ENCODE measurements at places on chromosomes 1 and 21. TPM values are rescaled to one million over a fixed set of nuclear protein-coding genes. Genes with fewer than 3 reads are reported as not detected.

Gene S100A14
- 536 TPM for total RNA-seq

Gene OR2T8
- total RNA-seq = not detected

Gene DIPK1A
- 2.1 TPM for total RNA-seq

Gene SLC1A7
- 0.23 TPM for total RNA-seq

Gene HUNK
- not detected for total RNA-seq

Gene TMPRSS15
- total RNA-seq = 0.12 TPM

Gene PSEN2
- 103 TPM for total RNA-seq

Gene CD1E
- total RNA-seq = not detected

Gene EPHB2
- 21.0 TPM for total RNA-seq

Gene STXBP3
- total RNA-seq = 17.2 TPM

Gene CALML6
- 3.0 TPM for total RNA-seq

Gene SPRR5
- total RNA-seq = not detected

Gene ABCG1
- 2.0 TPM for total RNA-seq

Gene ACOT11
- total RNA-seq = 4.1 TPM

Gene TDRD10
- not detected for total RNA-seq

Gene SHISAL2A
- not detected for total RNA-seq

Gene CLEC20A
- not detected for total RNA-seq

Gene AGT
- total RNA-seq = not detected

Gene FAM177B
- total RNA-seq = not detected

Gene DNM3
- 0.98 TPM for total RNA-seq

Gene RGSL1
- not detected for total RNA-seq

Gene MSH4
- total RNA-seq = not detected

Gene CD1D
- total RNA-seq = not detected

Gene VAMP4
- total RNA-seq = 7.2 TPM

Gene CD5L
- not detected for total RNA-seq

Gene MXRA8
- 29.0 TPM for total RNA-seq

Gene LRRC53
- not detected for total RNA-seq

Gene SPATA46
- total RNA-seq = not detected

Gene UBE2U
- total RNA-seq = not detected

Gene CYP4B1
- not detected for total RNA-seq

Gene C1orf226
- total RNA-seq = 2.6 TPM

Gene TDRD5
- total RNA-seq = not detected

Gene NBPF11
- total RNA-seq = 8.9 TPM

Gene AKNAD1
- 0.07 TPM for total RNA-seq

Gene DNAJC28
- 0.44 TPM for total RNA-seq

Gene NCAM2
- total RNA-seq = 2.4 TPM

Gene ZNF695
- 15.8 TPM for total RNA-seq

Gene CASZ1
- 12.8 TPM for total RNA-seq

Gene SH3BGR
- total RNA-seq = 0.40 TPM

Gene LCE3E
- total RNA-seq = not detected

Gene CSF1
- total RNA-seq = 2.0 TPM

Gene ZNF684
- total RNA-seq = 2.1 TPM

Gene DCDC2B
- not detected for total RNA-seq

Gene CD101
- 0.36 TPM for total RNA-seq

Gene NUP210L
- not detected for total RNA-seq

Gene CCDC27
- total RNA-seq = not detected

Gene CFAP141
- not detected for total RNA-seq

Gene SYCP1
- total RNA-seq = not detected

Gene SLC35F3
- 19.3 TPM for total RNA-seq

Gene CCDC190
- 0.62 TPM for total RNA-seq

Gene TFAP2E
- 1.4 TPM for total RNA-seq

Gene OR2AK2
- not detected for total RNA-seq

Gene PTGFR
- 7.8 TPM for total RNA-seq

Gene ADAMTS1
- 25.1 TPM for total RNA-seq

Gene PTP4A2
- total RNA-seq = 335 TPM

Gene WNT9A
- 36.6 TPM for total RNA-seq

Gene KRTAP10-8
- total RNA-seq = not detected

Gene HCN3
- total RNA-seq = 1.9 TPM
